ENCODE measurements at places on chromosomes 13 and 19. TPM values are rescaled to one million over a fixed set of nuclear protein-coding genes. Genes with fewer than 3 reads are reported as not detected.

The LILRA1 gene
- 0.23 TPM for polyA plus RNA-seq

The DLL3 gene
- not detected for polyA plus RNA-seq

The SHC2 gene
- polyA plus RNA-seq, result 382 TPM

DNA sequence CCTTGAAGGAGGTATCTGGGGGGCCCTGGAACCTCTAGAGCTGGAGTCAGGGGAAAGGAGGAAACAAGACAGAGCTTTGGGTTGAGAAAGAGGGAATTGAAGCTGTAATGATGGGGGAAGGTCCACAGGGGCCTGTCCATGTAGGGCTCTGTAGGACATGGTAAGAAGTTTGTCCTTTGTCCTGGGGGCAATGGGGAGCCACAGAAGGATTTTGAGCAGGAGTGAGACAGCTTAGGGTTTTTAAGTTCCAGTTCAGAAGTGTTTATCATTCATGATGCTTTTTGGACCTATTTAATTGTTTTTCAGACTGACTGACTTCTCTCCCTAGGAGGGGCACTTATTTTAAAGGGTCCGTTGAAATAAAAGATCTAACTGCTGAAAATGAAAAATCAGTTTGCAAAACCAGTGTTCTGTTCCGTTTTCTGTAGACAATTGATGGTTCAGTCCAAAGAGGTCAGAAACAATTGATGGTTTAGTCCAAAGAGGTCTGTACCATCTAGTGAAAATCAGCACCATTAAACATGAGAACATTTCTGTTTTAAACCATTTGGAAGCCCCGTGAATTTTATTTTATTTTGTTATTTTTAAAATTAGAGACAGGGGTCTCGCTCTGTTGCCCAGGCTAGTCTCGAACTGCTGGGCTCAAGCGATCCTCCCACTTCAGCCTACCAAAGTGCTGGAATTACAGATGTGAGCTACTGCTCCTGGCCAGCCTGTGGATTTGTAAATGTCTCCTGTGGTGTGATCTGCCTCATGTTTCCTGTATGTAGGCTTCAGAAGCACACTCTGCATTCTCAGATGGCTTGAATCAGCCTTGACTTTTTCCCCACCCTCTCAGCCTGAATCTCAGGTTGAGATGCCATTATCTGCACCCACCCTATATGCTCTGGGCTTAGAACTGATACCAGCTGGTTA, 8.4 kb downstream of the PLD3 start:
- DNase-seq, result no peak

GRCh38 chr13:42086582-42086981, 38.1 kb downstream of the DGKH start:
- DNase-seq, result no peak

GRCh38 chr13:66301006-66301405, 929.1 kb downstream of the PCDH9 start:
- DNase-seq, result no peak
